ENCODE measurements at places on chromosomes 4 and X.

DNA sequence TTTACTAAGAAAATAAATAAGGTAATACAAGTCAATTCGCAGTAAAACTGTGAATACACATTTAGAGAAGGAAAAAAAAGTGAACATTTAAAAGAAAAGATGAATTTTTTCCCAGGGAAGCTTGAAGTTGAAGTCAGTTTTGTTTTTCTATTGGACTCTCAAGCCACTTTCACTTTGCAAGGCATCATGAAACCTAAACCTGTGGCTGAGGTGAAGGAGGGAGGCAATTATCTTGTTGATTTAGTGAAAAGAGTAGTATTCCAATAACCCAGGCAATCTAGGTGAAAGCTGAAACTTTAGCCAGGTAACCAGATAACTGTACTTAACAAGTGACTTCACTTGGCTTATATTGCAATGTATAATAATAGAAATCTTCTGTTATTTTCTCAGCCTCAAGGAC is 138.6 kb downstream of the HDX start:
- DNase-seq = no peak

DNA sequence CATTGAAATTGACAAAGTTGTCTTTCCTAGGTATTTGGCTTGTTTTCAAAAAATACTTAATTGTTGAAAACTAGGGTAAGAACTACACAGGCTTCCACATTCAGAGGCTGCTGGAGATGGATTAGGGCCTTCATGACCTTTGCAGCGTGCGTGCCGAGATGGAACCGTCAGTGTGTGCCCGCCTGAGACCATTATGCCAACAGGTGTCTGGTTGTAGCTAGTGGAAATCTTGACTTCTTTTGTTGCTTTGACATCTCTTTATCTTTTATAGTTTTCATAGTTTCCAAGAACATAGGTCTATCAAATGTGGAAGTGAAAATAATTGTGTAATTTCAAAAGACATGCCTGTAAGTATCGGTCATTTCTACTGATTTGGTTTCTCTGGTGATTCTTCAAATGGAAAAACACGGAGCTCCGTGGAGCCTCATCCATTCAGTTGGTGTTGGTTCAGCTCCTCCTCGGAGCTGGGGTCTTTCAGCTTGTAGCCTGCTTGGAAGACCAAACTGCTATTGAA is 38.9 kb upstream of the CLCN4 start:
- DNase-seq = no peak

DNA sequence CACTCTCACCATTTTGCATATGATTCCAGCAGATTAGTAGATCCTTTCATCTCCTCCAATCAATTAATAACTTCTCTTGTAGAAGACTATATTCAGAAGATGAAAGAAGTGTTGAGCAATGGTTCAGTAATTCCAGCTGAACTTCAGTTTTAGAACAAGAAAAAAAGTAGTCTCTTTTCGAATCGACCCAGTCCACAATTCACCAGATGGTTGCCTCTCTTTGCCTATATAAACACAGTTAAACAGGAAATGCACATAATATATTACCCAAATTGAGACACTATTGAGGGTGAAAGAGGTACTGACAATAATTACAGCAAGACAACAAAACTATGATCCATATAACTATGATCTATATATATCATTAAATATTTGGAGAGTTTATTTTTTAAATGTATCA is 16.8 kb upstream of the FAM241A start:
- no peak for DNase-seq

DNA sequence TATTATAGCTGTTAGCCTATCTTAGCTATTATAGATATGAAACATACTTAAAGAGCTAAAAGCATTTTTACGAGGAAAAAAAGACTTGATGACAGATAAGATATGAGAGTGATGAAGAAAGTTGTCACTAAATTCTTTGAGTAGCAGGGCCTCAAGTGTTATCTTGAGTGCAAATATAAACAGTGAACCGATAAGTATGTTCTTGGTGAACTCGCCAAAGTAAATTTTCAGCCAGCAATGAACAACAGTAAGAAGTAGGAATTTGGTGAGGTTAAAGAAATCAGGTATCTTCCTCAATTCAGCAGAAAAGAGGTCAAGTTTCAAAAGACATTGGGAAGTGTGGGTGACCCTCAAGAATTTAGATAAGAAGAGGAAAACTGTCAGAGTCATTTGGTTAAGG is 471.8 kb upstream of the FTHL17 start:
- no peak for DNase-seq

- no peak for DNase-seq
These were observed 45.9 kb downstream of the PDGFRA start for GRCh38 chr4:54274795-54275665.

DNA sequence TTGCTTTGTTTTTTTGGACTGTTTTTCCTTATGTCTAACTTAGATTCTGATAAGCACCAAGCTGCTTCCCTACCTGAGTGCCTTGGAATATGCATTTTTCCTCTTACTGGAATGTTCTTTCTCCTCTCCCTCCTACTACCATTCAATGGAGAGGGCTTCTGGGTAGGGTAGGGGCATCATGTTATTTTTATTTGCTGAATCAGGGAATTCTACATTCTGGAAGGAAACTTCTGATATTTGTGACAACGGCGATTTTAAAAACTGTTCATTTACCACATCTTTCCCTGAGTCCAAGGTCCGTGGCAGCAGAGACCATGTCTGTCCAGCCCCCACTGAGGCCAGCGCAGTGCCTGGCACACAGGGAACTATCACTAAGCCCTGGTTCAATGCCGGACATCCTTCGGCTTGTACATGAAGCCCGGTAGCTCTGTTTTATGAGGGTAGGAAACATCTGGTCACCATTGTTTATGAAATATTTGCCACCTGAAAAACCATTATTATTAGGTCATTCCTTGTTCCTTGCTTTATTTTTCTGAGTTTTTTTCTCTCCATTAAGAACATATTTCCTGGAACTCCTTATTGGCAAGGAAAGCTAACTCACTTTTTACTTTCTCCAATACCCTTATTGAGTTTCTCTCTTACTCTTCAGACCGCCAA is 57.0 kb downstream of the PALLD start:
- no peak for DNase-seq

DNA sequence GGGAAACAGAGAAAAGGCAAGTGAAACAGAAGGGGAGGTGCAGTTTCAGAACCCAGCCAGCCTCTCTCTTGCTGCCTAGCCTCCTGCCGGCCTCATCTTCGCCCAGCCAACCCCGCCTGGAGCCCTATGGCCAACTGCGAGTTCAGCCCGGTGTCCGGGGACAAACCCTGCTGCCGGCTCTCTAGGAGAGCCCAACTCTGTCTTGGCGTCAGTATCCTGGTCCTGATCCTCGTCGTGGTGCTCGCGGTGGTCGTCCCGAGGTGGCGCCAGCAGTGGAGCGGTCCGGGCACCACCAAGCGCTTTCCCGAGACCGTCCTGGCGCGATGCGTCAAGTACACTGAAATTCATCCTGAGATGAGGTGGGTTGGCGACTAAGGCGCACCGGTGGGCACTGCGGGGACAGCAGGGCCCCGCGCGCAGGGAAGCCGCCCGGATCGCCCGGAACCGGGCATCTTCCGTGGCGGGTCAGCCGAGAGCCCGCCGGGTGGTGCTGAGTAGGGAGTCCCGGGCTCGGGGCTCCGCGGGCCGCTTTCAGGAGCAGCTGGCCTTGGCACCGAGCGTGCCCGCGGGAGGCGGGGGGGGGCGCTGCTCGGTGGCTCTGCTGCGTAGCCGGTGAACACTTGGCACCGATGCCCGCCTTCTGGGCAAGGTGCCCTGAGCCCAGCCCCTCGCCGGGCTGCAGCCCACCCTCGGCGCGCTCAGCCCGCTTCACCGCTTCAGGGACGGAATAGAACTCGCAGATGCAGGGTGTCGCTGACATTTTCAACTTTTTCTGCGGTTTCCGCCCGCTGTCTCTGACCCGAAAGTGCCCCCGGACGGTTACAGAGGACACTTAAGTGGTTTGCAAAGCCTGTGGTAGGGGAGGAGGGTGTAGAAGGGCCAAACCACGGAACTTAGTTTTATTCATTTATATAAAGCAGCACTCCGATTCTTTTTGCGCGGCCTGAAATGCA is at the start of gene CD38:
Gene CD38, plus strand, starts transcription at position 40 of the 953 bp plus-strand sequence. Its CDS starts 87 bp downstream, at position 127.
- no peak for DNase-seq

- DNase-seq = no peak
These were observed 81.5 kb upstream of the CD99 start for GRCh38 chrX:2609431-2610238.

- no peak for DNase-seq
These were observed 28.3 kb downstream of the LANCL3 start for GRCh38 chrX:37599729-37600128.

GRCh38 chr4:77505275-77505957 is 100.2 kb upstream of the CXCL13 start:
- DNase-seq = no peak

- DNase-seq = no peak
These were observed 495.4 kb downstream of the PACRGL start for GRCh38 chr4:21195682-21196081.

DNA sequence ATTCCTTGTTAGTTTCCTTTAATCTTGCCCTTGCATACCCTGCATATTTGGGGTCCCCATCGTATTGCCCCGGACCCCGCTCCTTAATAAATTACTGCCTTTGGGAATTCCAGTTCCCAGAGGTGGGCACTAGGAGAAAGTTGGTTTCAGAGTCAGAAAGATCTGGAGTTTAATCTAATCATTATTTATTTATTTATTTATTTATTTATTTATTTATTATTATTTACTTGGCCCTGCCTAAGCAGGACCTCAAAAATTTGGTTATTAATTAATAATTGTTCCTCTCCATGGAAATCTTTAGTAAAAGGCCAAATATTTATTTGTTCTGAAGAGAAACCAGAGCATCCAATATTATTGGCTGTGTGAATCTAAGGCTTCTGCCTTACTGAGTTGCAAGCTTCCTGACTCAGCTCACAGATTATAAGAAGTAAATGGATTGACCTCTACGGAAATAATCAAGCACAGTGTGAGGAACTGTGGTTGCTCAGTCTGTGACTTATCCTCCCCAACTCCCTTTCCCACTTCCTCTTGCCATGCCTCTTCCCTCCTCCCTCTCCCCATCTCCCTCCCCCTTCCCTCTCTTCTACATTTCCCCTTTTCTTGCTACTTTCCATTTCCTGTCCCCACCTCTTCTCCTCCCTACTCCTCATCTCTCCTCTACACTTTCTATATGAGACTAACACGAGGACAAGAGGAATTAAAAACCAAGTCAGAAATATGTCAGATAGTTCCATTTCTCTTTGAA is 61.5 kb upstream of the AP1S2 start:
- DNase-seq = no peak

DNA sequence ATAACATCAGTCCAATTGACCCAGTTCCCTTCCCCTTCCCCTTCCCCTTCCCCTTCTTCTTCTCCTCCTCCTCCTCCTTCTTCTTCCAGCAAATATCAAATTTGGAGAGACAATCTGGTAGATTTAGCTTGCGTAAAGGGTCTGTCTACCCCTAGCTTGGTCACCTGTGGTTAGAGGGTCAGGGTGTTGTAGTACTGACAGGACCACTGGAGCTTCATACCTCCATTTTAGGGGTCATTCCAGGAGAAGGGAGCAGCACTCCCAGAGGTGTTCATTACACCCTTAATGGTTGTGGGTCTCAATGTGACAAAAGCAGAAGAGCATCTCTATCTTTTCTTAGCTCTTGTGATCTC is 3.7 kb upstream of the FGB start:
- DNase-seq = no peak

DNA sequence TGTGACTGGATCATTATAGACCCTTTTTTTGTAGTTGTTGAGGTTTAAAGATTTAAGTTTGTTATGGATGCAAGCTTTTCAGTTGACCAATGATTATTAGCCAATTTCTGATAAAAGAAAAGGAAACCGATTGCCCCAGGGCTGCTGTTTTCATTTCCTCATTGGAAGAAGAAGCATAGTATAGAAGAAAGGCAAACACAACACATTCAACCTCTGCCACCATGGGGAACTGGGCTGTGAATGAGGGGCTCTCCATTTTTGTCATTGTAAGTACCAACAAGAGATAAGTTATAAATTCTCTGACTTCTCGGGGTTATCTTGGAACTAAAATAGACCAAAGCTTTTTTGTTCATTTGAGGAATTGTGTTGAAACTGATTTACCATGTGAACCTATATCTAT is at the start of gene CYBB:
Gene CYBB, plus strand, starts transcription at position 203 of the 400 bp plus-strand sequence. Its CDS starts 19 bp downstream, at position 222.
- no peak for DNase-seq

- DNase-seq = no peak
These were observed 15.6 kb upstream of the ATP8A1 start for GRCh38 chr4:42672359-42673081.

DNA sequence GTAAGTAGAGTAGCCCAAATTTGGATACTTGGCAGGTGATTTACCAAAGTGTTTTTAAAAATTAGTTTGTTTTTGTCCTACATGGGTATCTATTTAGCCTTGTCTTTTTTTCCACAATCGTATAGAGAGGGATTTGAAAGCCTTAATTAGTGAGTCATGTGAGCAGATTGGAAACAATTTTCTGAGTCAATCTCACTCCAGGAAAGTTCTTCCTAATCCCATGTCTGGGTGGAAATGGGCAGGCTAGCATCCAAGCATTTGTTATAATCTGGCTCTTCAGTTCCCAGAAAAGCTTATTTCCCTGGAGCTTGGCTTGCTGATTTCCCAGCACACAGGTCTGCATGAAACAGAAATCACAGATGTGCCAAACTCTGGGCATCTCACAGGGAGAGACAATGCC is 426.9 kb upstream of the BOD1L1 start:
- DNase-seq = no peak

DNA sequence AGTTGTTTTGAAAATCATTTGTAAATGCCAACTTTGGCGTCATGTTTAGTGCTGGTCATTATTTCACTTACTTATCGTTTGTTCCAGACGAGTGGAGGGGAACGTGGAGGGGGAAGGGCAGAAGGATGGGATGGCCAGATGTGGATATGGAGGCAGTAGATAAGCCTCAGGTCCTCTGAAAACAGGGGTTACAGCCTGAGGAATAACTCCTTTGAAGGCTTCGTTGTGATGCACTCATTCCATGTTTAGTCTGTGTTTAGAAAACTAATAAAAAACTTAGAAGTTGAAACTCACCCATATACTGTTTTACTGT is 1.1 kb downstream of the MOB1B start:
- DNase-seq = no peak

DNA sequence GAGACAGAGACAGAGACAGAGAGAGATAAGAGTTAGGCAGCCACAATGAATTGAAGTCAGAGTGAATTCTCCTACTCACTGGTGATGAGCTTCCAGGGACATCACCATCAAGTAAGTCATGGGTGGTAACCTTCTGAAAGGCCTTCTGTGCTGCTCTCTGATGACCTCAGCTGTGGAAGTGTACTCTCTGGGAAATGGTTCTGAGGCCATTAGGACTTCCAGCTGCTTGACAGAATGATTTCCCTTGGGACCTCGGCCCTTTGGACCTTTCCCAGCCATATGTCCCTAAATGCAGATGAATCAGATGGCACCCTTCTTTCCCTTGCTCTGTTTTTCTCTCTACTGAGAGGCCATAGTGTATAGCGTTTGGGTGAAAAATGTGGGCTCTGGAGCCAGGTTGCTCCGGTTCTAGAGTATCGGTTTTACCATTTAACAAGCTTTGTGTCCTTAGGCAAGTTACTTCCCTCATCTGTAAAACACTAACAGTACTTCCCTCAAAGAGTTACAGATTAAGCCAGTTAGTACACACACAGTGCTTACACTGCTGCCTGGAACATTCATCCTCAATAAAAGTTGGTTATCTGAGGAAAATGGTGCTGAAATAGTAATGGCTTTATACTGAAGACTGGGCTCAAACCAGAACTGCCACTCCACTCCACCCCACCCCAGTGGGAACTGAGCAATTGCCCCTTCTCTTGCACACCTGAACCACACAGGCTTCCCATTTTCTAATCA is 7.6 kb downstream of the SEPTIN11 start:
- DNase-seq = no peak

- DNase-seq = no peak
These were observed 94.1 kb downstream of the IL1RAPL2 start for GRCh38 chrX:104660092-104660491.

Data from cerebellar nuclear complex (tissue), 1 donor.